ENCODE measurements at places on chromosomes 16 and 17. TPM values are rescaled to one million over a fixed set of nuclear protein-coding genes. Genes with fewer than 3 reads are reported as not detected.

DNA sequence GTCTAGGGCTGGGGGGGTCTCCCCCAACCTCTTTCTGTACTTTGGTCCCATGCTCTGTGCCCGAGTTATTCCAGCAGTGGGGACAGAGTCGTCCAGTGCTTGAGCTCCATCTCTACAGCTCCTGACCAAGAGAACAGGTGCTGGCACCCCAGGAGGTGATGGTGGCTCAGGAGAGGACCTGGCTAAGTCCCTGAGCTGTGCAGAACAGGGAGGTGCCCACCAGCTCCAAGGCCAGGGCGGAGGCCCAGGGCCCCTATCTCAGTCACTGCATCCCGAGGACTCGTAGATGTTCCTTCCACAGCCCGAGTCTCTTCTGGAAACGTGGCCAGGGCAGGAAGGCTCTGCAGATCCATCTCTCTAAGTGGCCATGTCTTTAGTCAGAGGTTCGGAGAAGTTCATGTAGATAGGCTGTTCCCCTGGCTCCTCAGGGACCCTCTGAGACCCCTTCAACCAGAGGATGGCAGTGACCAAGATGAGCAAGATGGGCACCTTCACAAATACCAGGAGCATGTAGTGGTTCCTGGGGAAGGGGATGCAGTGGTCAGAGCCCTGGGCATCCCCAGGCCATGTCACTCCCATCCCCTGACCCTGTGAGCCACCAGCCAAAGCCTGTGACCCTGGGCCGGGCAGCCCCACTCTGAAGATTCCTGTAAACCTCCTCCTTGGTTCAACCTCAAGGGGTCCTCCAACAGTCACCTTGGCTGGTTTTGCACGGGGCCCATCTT is 8.7 kb downstream of the CD300LB start:
- no peaks in the 10 kb centered on the region for H3K4me1 ChIP-seq
- H3K27ac ChIP-seq: no peak overlapping the region
- DNase-seq: peak; percentile 14
- H3K4me3 ChIP-seq: no peak overlapping the region
- no peaks in the 10 kb centered on the region for H3K36me3 ChIP-seq

DNA sequence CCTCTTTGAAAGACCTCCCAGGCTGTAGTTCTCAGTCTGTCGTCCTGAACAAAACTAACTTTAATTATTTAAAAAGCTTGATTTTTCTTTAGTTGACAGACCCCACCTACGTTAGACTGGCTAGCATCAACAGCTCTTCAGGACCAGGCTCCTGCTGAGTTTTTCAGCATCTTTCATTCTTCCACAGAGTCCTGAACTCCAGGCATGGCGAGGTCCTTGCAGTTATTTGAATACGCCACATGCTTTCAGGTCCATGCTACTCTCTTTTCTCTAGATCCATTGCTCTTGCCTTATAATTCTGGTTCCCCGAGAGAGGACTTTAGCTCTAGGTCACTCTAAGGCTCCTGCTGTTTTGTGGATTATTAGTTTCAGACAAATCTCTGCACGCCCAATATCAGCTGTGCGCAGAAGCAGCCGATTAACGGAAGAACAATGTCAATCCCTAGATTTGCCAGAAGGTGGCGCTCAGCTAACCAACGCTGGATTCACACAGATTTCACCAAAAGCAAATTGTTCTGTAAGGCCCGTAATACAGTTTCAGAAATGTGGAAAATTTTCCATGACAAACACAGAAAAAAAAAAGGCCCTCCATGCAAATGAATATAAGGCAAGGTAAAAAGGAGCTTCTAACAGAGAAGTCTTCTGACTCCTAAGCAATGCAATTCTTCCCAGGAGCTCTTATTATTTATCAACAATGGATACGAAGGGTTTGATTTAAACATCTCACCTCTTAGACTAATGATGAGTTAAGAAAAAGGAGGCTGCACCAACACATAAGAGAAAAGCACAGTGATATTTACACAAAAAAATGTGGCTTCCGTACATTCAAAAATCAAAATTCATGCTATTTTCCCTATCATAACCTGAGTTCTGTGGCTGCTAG is 33.5 kb upstream of the BCO1 start:
- no peak overlapping the region for H3K4me3 ChIP-seq
- no peaks in the 10 kb centered on the region for H3K27me3 ChIP-seq
- H3K4me1 ChIP-seq: no peaks in the 10 kb centered on the region
- no peak overlapping the region for H3K27ac ChIP-seq
- DNase-seq: peak; percentile 30

DNA sequence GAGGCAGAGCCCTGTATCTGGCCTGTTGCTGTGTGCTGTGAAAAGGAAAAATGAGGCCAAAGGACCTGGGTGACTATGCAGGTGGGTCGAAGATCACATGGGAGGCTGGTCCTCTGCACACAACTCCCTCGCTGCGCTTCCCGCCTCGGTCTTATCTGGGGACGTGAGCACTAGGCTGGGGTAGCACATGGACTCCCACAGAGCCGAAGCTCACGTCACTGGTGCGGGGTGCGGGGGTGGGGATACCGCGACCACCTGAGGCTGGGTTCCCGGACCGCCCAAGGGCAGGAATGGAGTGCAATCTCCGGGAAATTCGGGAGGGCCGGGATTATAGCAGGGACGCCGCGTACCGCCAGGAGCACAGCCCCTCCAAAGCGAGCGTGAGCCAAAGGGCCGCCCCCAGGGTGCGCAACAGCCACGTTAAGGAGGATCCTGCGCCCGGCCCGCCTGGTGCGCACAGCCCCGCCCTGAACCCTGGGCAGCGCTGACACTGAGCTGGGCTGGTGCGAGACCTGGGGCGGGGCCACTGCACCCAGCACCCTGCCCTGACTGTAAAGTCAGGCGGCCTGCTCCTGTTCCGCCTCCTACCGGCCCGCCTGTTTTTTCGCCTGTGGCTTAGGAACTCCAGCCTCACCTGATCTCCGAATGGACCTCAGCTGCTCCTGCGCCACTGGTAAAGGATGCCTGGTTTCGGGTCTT is 4.8 kb downstream of the MT1A start:
- H3K27me3 ChIP-seq: no peaks in the 10 kb centered on the region
- no peak overlapping the region for H3K27ac ChIP-seq
- DNase-seq: peak; percentile 90
- no peaks in the 10 kb centered on the region for H3K36me3 ChIP-seq

The COX6A2 gene
- not detected for total RNA-seq

GRCh38 chr17:57275071-57275764 is 18.9 kb downstream of the MSI2 start:
- no peaks in the 10 kb centered on the region for H3K4me1 ChIP-seq
- DNase-seq: no peak
- H3K36me3 ChIP-seq: no peaks in the 10 kb centered on the region
- H3K4me3 ChIP-seq: no peak overlapping the region
- no peak overlapping the region for H3K27ac ChIP-seq
- no peaks in the 10 kb centered on the region for H3K27me3 ChIP-seq

DNA sequence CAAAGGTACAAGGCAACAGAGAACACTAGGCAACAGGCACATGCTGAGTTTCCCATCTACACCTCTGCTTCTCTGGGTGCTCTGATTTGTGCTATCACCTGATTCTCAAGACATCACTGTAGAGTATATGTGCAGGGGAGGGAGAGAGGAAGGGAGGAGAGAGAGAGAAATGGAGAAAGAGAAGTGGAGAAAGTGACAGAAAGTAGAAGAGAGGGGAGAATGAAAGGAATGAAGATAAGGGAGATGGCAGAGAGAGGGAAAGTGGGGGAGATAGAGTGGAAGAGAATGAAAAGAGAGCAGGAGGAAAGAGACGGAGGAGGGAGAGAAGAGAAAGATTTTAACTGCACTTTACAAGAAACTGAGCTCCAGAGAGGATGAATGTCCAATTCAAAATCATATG is 340.7 kb upstream of the CDH5 start:
- H3K36me3 ChIP-seq: no peaks in the 10 kb centered on the region
- no peak overlapping the region for H3K4me3 ChIP-seq
- H3K27me3 ChIP-seq: no peaks in the 10 kb centered on the region
- no peak overlapping the region for H3K27ac ChIP-seq
- no peaks in the 10 kb centered on the region for H3K4me1 ChIP-seq

- H3K36me3 ChIP-seq: no peaks in the 10 kb centered on the region
- DNase-seq: peak; percentile 68
- no peaks in the 10 kb centered on the region for H3K4me1 ChIP-seq
- no peaks in the 10 kb centered on the region for H3K27me3 ChIP-seq
These were observed 48.4 kb downstream of the COTL1 start for GRCh38 chr16:84569382-84569987.

DNA sequence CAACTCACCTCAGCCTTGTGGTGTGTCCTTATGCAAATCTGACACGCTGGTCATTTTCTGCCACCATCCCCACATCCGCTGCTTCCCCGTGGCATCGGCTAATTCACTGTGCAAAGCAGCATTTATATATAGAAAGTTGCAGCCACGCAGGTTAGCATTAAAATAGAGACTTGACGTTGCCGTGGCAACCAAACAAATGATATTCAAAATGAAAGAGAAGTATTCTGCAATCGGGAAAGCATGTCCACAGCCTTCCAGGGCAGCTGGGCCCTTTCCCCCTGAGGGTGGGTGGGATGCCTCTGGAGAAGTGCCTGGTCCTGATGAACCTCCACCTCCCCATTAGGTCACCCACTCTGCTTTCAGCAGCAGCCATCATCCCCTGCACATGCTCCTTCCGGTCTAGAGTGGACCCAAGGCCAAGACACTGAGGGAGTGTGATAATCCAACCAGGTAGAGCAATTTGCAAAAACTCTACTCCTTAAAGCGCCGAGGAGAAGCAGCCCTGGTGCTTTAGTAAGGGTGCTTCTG is 138.7 kb downstream of the GAS7 start:
- H3K27me3 ChIP-seq: no peaks in the 10 kb centered on the region
- no peaks in the 10 kb centered on the region for H3K36me3 ChIP-seq
- H3K4me3 ChIP-seq: no peak overlapping the region
- DNase-seq: no peak
- no peak overlapping the region for H3K27ac ChIP-seq

DNA sequence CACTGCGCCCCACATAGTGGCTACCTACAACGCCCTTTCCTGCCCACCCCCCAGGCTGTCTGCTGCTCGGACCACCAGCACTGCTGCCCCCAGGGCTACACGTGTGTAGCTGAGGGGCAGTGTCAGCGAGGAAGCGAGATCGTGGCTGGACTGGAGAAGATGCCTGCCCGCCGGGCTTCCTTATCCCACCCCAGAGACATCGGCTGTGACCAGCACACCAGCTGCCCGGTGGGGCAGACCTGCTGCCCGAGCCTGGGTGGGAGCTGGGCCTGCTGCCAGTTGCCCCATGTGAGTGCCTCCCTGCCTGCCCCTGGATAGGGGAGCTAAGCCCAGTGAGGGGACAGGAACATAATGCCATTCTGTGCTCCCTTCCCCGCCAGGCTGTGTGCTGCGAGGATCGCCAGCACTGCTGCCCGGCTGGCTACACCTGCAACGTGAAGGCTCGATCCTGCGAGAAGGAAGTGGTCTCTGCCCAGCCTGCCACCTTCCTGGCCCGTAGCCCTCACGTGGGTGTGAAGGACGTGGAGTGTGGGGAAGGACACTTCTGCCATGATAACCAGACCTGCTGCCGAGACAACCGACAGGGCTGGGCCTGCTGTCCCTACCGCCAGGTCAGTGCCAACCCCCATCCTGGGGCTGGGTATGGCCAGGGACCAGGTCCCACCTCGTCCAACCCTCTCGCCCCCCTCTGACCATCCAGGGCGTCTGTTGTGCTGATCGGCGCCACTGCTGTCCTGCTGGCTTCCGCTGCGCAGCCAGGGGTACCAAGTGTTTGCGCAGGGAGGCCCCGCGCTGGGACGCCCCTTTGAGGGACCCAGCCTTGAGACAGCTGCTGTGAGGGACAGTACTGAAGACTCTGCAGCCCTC is 7.1 kb downstream of the GRN start:
- DNase-seq: no peak
- H3K27ac ChIP-seq: no peak overlapping the region
- H3K27me3 ChIP-seq: no peaks in the 10 kb centered on the region
- peaks cover 5% of the 10 kb centered on the region for H3K36me3 ChIP-seq
- H3K4me1 ChIP-seq: no peaks in the 10 kb centered on the region

- no peak for DNase-seq
- H3K27ac ChIP-seq: no peak overlapping the region
- no peak overlapping the region for H3K4me3 ChIP-seq
These were observed 28.8 kb downstream of the TBC1D3B start for GRCh38 chr17:36147601-36148000.

The CCL13 gene
- total RNA-seq: 4.9 TPM

The KIF18B gene
- total RNA-seq: 45.5 TPM

- no peak overlapping the region for H3K27ac ChIP-seq
- H3K4me1 ChIP-seq: no peaks in the 10 kb centered on the region
- no peaks in the 10 kb centered on the region for H3K36me3 ChIP-seq
These were observed 10.9 kb upstream of the TMEM219 start for GRCh38 chr16:29950806-29951461.

- peaks cover 21% of the 10 kb centered on the region for H3K4me1 ChIP-seq
- no peak for DNase-seq
- no peak overlapping the region for H3K27ac ChIP-seq
- no peaks in the 10 kb centered on the region for H3K36me3 ChIP-seq
- H3K27me3 ChIP-seq: no peaks in the 10 kb centered on the region
- peak overlapping the region; percentile 42 for H3K4me3 ChIP-seq
These were observed 1.1 kb downstream of the ZCCHC14 start for GRCh38 chr16:87491522-87492290.

GRCh38 chr17:50264263-50265113 is 9.8 kb upstream of the TMEM92 start:
- no peak overlapping the region for H3K27ac ChIP-seq
- H3K4me3 ChIP-seq: no peak overlapping the region
- H3K4me1 ChIP-seq: no peaks in the 10 kb centered on the region
- peak; percentile 17 for DNase-seq
- H3K36me3 ChIP-seq: no peaks in the 10 kb centered on the region

The KRTAP1-1 gene
- not detected for total RNA-seq

The NPTX1 gene
- 0.10 TPM for total RNA-seq

DNA sequence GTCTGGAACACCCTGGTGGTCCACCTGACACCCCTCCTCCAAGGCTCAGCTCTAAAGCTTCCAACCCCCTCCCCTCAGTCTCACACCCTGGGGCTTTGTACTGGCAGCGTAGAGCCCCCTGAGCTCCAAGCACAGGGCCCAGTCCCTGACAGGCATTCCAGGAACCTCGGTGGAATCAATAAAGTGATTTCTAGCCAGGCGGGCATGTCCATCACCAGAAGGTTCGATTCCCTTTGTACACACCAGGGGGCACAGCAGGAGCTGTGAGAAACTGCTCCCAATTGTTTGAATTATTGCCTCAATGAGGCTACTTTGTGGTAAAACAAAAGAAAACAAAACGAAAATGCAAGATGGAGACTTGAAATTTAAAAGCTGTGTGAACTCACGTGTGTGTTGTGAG is 51.8 kb downstream of the SMPD3 start:
- H3K4me1 ChIP-seq: no peaks in the 10 kb centered on the region
- peak; percentile 70 for DNase-seq
- no peak overlapping the region for H3K4me3 ChIP-seq
- H3K36me3 ChIP-seq: no peaks in the 10 kb centered on the region

DNA sequence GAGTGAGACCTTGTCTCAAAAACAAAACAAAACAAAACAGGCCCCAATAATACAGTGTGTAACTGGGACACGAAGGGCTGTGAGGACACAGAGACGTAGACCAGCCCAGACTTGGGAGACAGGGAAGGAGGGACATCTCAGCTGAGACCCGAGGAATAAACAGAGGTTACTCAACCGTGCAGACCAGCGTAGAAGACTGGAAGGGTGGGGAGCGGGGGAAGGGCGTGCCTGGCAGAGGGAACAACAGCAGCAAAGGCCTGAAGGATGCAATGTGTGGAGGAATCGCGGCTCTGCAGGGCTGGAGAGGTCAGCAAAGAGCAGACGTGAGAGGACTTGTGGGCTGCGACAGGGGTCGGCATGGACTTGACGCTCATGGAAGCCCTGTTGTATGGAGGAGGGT is 11.6 kb upstream of the CES4A start:
- no peak overlapping the region for H3K27ac ChIP-seq
- no peaks in the 10 kb centered on the region for H3K4me1 ChIP-seq
- no peak for DNase-seq

The SLC16A6 gene
- total RNA-seq: 0.15 TPM

The KRTAP9-9 gene
- not detected for total RNA-seq

Measured in colonic mucosa (tissue), 4 donors.